ENCODE measurements at places on chromosomes 1 and 21.

DNA sequence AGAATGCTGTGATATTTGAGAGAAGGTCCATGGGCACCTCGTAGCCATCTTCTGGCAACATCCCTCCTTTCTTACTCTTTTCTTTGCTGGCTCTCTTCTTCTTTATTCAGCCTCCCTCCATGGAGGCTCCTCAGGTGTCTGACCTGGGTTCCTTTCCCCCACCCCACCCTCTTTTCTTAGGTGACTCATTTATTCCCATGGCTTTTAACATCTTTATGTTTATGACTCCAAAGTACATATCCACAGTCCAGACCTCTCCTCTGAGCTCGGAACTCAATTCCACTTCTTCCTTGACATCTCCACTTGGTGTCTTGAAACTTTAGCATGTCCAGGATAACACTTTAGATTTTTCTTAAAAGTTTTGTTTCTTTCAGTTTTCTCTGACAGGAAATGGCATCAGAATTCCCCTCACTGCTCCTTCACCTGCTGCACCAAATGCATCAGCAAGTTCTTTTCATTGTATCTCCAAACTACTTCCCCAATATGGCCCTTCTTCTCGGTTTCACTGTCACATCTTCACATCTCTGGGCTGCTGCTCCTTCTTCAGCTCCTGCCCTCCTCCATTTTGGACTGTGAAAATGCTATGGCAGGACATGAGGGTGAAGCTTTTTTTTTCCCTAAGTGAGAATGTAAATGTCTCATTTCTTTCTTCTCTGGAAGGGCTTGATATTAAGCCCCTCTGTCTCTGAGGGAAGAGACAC lies 95.9 kb downstream of the GIPC2 start:
- DNase-seq, result no peak

- no peak for DNase-seq
These were observed 751.3 kb upstream of the NEGR1 start for GRCh38 chr1:73033640-73034039.

DNA sequence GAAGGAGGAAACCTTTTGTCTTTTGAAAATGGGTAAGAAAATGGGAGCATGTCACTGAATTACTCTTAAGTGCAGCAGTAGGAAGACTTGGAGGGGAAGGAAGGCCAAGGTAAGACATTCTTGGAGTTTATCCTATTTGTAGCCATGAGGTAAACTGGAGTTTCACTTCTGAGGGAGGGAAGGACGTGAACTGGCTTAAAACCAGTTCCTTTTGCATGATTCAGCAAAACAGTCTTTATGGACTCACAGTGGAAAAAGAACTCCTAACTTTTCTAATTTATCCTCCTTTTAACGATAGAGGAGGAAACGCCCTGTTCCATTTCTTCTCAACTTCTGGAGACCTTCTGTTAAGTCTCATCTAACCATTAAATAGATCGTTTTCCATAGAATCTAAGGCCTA lies 2.5 kb downstream of the PRDX6 start:
- no peak for DNase-seq

DNA sequence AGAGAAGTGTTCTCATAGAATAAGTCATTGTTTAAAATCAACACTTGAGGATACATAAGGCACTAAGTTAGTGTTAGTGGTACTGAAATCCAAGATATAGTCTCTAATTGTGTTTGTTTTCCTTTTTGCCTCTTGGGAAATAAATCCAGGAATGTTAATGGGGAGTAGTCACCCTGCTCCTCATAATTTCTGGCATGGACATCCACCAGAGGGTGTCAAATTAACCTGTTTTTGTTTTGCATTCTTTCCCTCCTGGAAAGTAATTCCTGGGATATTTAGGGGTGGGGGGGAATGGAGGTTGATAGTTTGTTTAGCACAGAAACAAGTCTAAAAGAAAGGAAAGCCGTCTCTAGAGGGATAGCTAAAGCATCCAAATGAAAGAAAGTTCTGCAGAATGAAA lies 87.8 kb upstream of the MAP1LC3C start:
- no peak for DNase-seq

- no peak for DNase-seq
These were observed 3.9 kb upstream of the IFNLR1 start for GRCh38 chr1:24190983-24191461.

GRCh38 chr1:28900562-28900961 lies 13.8 kb upstream of the EPB41 start:
- no peak for DNase-seq

- DNase-seq, result no peak
These were observed 1.2 kb downstream of the GPR153 start for GRCh38 chr1:6259491-6260362.

- DNase-seq, result no peak
These were observed 470 bp upstream of the RTCA start for GRCh38 chr1:100265562-100265930.

DNA sequence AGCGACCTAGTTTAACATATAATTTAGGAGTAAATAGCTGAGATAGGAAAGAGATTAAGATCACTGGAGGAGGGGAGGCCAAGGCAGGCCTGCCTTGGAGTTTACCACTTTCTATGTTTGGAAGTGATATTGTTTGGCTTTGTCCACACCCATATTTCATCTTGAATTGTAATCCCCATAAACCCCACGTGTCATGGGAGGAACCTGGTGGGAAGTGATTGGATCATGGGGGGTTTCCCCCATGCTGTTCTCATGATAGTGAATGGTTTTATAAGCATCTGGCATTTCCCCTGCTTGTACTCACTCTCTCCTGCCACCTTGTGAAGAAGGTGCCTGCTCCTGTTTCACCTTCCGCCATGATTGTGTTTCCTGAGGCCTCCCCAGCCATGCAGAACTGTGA lies 58.3 kb upstream of the ARTN start:
- no peak for DNase-seq

DNA sequence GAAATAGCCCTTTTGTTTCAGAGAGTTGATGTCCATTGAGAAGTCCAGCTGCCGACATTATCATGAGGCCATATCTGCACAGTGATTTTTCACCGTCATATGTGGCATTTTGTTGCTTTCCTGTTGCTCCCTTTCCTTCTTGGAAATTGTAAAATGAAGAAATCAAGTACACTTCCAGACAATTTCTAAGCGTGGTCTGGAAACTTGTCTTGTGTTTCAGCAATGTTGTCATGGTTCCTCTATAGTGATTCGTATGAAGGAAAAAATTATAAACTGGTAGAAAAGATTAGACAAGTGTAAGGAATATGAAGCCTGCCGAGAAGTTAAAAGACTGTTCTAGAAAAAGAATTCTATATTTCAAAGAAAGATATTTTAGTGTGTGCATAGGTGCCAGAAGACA lies 17.7 kb downstream of the NTNG1 start:
- no peak for DNase-seq

DNA sequence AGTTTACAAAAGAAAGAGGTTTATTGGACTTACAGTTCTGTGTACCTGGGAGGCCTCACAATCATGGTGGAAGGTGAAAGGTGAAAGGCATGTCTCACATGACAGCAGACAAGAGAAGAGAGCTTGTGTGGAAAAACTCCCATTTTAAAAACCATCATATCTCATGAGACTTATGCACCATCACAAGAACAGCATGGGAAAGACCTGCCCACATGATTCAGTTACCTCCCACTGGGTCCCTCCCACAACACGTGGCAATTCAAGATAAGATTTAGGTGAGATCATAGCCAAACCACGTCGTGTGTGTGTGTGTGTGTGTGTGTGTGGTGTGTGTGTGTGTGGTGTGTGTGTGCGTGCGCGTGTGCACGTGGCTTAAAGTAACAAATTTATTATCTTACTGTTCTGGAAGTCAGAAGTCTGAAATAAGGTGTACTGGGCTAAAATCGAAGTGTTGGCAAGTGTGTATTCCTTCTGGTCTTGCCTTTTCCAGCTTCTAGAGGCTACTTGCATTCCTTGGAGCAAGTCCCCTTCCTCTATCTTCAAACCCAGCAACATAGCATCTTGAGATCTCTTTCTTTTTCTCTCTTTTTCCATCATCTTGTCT lies 48.1 kb upstream of the MPC2 start:
- no peak for DNase-seq

DNA sequence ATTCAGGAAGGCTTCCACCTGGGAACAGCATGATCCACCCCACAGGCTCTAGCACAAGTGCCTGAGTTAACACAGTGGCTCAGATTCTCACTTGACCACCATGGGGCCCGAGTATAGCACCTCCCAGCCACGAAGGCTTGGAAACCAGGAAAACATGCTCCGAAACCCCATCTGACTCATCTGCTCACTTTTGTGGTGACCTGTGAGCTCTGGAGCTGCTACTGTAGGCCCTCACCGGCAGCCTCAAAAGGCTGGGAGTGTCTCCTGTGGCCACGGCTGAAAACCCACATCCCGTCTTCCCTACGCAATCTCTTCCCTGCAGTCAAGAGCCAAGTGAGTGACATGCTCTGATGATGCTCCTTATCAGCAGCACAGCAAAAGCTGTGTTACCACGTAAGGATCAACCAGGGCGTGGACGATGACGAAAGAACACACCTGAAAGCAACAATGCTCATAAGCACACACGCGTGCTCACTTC lies 81.4 kb downstream of the TGFBR3 start:
- no peak for DNase-seq

GRCh38 chr1:179206812-179207211 lies 22.7 kb downstream of the ABL2 start:
- no peak for DNase-seq

GRCh38 chr1:37723390-37724078 lies 31.2 kb downstream of the CDCA8 start:
- no peak for DNase-seq

- no peak for DNase-seq
These were observed 59.0 kb downstream of the SLC35A3 start for GRCh38 chr1:100028765-100029164.

- no peak for DNase-seq
These were observed 3.0 kb downstream of the ITLN2 start for GRCh38 chr1:160951443-160952128.

GRCh38 chr21:33894736-33895288 lies 20.8 kb downstream of the ATP5PO start:
- peak; percentile 76 for DNase-seq

- DNase-seq, result no peak
These were observed 32.9 kb upstream of the UTS2 start for GRCh38 chr1:7885513-7886404.

GRCh38 chr1:11054666-11055065 lies 5.2 kb downstream of the SRM start:
- no peak for DNase-seq

GRCh38 chr1:12415038-12415466 lies 185.2 kb downstream of the VPS13D start:
- no peak for DNase-seq

DNA sequence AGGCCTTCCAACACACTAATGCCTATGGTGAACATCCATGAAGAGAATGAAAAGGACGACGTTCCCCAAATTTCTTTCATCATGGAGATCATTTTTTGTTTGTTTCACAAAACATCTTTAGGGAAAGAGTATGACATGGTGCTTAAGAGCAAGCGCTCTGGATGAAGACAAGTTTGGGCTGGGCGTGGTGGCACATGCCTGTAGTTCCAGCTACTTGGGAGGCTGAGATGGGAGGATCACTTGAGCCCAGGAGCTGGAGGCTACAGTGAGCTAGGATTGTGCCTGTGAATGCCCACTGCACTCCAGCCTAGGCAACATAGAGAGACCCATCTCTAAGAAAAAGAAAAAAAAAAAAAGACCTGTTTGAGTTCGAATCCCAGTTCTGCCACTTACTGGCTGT lies 253.1 kb downstream of the PTPRU start:
- DNase-seq, result no peak

GRCh38 chr1:203742436-203742835 lies 22.5 kb upstream of the LAX1 start:
- no peak for DNase-seq

DNA sequence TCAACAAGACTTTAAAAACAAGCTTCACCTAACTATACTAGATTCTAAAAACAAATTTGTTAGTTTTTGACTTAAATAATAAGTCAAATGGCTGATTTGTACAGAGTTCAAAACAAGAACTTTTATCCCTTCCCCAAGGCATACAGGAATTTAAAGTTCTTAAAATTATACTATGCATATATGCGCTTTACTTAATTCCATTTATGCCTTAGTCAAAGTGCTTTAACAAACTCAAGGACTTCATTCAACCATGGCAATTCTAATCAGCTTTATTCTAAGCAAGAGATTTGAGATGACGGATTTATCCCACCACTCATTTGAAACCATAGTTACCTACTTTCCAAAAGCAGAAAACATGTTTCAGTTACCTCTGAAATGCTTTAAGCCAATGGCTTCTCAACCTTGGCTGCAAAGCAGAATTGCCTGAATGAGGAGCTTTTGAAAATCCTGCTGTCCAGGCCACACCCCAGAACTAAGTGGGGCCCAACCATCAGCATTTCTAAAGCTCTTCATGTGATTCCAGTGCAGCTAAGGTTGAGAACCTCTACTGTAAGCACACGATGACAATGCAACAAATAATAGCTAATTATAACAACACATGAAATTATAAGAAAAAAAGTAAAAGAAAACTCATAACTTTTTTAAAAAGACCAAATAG lies 44.6 kb downstream of the TTLL7 start:
- DNase-seq, result no peak

- no peak for DNase-seq
These were observed 2.2 kb upstream of the KANK4 start for GRCh38 chr1:62321446-62321845.

- DNase-seq, result no peak
These were observed 81.9 kb downstream of the RGL1 start for GRCh38 chr1:183886853-183887252.

DNA sequence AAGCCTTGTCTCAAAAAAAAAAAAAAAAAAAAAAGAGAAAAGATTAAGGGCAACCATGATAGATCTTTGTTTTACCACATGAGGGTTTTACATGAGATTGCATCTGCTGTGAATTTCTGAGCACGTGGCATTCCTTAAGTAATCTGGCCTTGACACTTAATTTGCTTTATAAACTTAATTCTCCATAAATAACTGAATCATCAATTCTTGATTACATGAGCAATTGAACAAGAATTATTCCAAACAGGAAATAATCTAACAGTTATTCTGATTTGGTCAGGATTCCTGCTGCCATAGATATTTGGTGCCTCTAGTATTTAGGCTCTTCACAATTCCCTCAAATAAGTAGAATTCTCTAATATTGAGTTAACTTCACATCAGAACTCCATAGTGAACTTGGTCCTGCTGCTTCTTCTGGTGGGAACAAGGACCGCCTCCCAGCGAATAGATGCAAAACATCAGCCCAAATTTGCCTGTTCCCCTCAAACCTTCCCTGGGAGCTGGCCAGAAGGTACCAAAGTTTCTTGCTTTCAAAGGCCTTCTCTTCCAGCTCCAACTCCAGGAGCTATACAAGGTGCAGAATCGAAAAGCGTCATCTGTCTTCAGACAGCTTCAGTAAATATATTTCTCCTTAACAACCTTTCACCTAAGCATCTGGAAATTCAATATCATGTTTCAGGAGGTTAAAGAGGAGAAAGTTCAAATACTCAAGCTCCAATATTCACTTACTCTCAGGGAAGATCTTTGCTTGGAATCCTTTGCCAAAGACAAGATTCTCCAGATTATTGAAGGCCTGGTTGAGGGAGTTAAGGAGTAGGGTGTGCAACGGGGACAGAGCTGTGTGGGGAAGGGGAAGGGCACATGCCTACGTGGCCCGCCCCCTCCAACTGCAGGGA lies 1.0 kb downstream of the KRTCAP2 start:
- no peak for DNase-seq

GRCh38 chr1:232835166-232835565 lies 29.9 kb downstream of the MAP10 start:
- DNase-seq, result no peak

- peak; percentile 53 for DNase-seq
These were observed 562 bp downstream of the MAP7D1 start for GRCh38 chr1:36156329-36157114.

- no peak for DNase-seq
These were observed 84.3 kb upstream of the ARHGAP29 start for GRCh38 chr1:94321662-94322061.

Data from NCI-H1092 (cell line).